ENCODE measurements at places on chromosomes 4 and X.

DNA sequence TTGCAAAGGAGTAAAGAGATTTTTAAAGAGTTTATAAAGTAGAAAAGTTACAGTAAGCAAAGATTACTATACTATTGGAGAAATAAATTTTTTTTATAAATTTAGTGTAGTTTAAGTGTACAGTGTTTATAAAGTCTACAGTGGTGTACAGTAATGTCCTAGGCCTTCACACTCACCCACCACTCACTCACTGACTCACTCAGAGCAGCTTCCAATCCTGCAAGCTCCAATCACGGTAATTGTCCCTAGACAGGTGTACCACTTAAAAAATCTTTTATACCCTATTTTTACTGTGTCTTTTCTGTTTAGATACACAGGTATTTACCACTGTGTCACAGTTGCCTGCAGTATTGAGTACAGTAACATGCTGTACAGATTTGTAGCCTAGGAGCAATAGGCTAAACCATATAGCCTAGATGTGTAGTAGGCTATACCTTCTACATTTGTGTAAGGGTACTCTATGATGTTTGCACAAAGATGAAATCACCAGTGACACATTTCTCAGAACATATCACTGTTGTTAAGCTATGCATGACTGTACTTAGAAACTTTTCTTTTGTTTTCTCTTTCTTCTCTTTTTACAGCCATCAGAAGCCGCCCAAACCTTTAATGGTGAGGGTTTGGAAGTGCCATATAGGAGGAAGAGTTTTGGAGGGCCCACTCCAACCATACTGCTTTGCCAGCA is 11.8 kb upstream of the SH3RF1 start:
- no peak for DNase-seq

GRCh38 chrX:153800177-153800722 is 5.8 kb downstream of the SSR4 start:
- DNase-seq: no peak

- no peak for DNase-seq
Observed at GRCh38 chr4:127469542-127469941, 163.2 kb upstream of the INTU start.

GRCh38 chrX:8653956-8654355 is 78.0 kb downstream of the ANOS1 start:
- no peak for DNase-seq

DNA sequence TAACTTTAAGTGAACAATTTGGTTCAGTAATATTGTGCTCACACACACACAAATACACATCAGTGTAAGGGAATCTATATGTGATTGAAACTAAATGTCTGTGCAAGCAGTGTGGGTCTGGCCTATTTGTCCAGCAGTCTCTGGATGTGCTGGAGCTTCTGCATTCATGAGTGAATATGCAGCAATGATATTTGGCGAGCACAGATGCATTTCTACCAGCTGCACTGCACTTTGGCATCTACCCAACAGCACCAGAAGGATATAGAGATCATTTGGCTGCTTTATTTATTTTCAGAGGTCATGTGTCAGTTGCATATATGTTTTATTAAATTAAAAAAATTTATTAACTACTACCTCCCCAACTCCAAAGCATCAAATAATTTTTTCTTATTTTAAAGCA is 613.4 kb upstream of the NR3C2 start:
- no peak for DNase-seq

- no peak for DNase-seq
Observed at GRCh38 chr4:67883458-67883857, 344 bp downstream of the TMPRSS11D start.

- no peak for DNase-seq
Observed at GRCh38 chr4:5822619-5823018, 70.3 kb downstream of the CRMP1 start.

DNA sequence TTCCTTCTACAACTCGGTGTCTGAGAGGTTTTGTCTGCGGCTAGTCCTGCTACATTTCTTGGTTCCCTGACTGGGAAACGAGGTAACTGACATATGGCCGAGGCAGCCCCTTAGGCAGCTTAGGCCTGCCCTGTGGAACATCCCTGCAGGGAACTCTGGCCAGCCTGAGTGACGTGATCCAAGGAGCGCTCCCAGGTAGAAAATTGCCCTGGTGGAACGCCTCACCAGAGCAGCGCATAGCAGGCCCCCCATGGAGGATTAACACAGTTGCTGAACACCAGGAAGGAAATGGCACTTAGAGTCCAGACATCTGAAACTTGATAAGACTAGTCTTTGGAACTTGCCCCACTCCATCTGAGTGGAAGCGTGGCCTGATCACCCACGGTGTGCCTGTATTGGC is 837.4 kb upstream of the NDST4 start:
- no peak for DNase-seq

DNA sequence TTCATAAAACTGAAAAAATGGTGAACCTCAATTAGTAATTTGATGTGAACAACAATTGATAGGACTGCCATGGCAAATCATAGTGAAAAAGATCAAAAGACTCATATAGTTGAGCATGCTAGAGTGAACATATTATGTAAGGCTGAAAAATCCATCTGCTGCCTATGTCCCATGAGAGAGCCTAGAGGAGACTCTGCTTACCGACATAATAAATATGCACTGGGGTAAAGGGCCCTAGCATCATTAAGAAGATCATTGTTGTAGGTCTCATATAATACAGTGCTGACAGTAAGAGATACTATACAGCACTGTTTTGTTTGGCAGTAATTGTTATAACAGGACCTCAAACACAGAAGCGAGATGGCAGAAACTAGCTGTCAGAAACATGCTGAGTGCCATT is 229.0 kb downstream of the PABPC4L start:
- no peak for DNase-seq

- DNase-seq: no peak
Observed at GRCh38 chr4:186131935-186132334, 27.4 kb downstream of the FAM149A start.

- DNase-seq: no peak
Observed at GRCh38 chr4:2363056-2363721, 55.3 kb downstream of the ZFYVE28 start.

GRCh38 chr4:143336781-143337599 is at the start of gene GAB1:
GAB1 (plus strand) TSS chr4:143336876; CDS start chr4:143337189, 313 bp downstream.
- DNase-seq: peak; percentile 9

GRCh38 chr4:74734995-74735394 is 59.3 kb downstream of the BTC start:
- DNase-seq: no peak

- DNase-seq: no peak
Observed at GRCh38 chr4:15015170-15015569, 12.9 kb downstream of the CPEB2 start.

DNA sequence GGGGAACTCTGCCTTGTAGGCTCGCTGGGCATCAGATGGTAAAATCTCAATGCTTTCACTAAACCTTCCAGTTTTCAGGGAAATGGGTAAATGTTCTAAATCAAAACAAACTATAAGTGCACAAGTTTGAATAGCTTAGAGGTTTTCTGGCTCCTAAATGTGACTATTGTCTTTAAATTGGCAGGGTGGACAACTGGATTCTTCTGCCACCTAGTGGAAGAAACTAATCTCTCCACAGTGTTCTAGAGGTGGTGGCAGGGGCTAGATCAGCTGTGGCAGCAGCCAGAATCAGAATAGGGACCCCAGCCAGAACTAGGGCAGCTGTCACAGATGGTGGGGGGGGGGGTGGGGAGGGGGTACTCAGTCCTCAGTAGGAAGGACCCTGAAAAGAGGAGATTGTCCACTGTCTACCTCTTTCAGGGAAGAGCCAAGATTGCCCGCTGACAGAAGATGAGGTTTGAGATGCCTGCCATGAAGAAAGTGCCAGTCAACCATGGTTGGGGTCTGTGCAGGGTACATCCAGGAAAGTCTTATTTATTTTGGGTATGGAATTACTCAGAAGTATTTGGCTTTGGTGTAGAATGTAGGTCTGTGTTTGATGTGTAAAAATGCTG is 201.4 kb downstream of the CCNG2 start:
- no peak for DNase-seq

DNA sequence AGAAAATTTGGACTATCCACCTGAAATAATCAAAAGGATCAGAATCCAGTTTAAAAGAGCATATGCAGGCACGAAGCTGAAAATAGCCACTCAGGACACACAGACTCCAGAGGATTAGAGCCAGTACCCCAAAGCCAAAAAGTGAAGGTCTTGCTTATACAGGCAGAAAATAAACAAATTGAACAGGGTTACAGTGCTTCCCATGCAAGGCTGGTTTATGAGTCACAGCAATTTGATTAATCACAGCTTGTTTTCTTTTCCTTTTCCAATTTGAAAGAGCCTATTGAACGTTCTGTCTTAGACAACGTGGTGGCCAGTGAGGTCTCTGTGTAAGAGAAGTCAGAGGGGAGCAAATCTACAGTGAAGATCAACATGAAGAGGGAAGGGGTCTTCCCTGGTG is 10.2 kb downstream of the HGFAC start:
- DNase-seq: no peak

- no peak for DNase-seq
Observed at GRCh38 chr4:119525005-119525749, 103.4 kb downstream of the PDE5A start.

GRCh38 chr4:106021737-106022410 is 126.6 kb downstream of the NPNT start:
- DNase-seq: no peak

GRCh38 chr4:158624889-158625478 is 46.7 kb downstream of the C4orf46 start:
- no peak for DNase-seq

DNA sequence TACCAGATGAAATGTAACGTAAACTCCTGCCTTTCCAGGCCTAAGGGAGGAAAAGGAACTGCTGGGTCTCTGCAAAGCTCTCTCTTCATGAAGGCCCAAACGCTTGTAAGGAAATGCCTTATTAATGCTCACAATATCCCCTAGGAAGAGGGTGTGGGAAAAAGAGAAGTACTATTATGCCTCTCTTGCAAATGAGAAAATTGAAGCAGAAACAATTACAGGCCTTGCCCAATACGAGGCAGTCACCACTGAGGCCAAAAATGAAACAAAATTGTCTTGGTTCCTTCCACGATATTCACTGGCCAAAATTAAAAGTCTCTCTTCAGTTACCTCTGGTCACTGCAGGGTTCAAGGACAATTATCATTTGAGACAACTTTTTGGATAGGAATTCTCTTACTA is 3.2 kb downstream of the SCARB2 start:
- DNase-seq: no peak

DNA sequence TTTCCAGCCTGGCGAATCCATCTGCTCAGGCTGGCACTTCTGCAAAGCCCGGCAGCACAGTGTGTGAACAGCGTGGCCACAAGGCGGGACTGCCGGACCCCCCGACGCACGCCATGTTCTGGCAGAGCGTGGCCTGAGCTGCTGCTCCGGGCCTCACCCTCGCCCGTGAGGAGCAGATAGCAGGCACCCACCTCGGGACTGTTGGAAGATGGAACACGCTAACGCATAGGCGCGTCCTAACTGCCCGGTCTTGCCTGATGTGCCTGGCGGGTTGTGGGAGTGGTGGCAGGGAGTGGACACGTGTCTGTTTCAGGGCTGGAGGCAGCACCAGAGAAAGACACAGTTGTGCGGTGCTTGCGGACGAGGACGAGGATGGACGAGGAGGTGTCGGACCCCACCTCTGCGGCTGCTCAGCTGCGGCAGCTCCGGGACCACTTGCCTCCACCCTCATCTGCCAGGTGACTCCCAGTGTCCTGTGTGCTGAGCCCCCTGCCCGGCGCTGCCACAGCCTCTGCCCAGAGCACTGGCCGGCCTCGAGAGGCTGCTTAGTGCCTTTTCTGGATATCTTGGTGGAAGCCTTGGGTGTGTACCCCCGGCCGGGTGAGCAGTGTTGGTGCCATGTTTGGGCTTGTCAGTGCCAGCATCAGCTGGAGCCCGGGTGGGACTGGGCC is 28.2 kb downstream of the UVSSA start:
- no peak for DNase-seq

DNA sequence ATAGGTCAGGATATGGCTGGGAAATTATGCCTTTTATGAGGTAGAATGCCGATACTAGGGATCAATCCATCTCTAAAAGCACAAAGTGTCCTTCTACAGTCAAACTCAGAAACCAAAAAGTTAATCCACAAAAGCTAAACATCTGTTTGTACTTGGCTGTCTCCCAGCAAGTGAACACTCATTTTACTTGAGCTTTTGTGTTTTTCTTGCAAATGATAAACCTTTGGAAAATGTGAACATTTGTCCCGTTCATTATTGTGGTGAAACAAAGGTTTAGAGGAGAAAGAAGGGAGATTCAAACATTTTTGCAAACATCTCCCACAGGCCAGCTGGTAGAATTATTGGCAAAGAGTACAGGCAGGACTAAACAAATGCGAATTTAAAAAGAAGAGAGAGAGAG is 300.6 kb upstream of the SPANXN1 start:
- no peak for DNase-seq

- DNase-seq: no peak
Observed at GRCh38 chr4:169484485-169484884, 127.9 kb downstream of the NEK1 start.

DNA sequence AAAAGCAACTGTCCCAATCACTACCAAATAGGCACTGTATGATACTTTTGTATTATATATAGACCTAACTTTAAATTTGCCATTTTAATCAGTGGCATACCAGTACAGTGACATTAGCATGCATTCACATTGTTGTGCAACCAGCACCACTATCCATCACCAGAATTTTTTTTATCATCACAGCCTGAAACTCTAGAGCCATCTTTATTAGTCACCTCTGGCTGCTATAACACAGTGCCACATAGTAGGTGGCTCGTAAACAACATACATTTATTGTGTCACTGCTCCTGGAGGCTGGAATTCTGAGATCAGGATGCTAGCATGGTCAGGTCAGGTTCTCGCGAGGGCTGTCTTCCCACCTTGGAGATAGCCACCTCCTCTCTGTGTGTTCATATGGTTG is 188.4 kb upstream of the GALNT7 start:
- no peak for DNase-seq

- DNase-seq: no peak
Observed at GRCh38 chr4:155426953-155427352, 50.2 kb upstream of the MAP9 start.

DNA sequence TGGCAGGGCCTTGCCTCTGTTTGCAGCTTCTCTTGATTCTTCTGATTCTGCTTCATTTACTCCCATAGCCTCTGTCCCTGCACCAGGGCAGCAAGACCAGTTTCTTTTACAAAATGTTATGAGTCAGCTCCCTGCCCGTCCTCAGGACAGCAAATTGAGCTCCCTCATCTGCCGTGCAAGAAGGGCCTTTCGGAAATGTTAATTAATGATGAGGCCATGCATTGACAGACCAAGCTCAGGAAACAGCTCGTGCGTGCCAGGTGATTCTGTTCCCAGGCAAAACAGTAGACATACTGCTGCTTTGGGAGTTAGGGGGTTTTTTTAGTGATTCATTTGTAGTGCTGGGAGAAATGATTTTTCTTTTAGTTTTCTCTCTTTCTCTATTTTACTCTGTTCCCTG is 231.7 kb downstream of the FBXW7 start:
- no peak for DNase-seq

GRCh38 chr4:37603711-37604110 is 82.5 kb downstream of the RELL1 start:
- DNase-seq: no peak

- DNase-seq: no peak
Observed at GRCh38 chr4:147548256-147548655, 67.4 kb downstream of the EDNRA start.

DNA sequence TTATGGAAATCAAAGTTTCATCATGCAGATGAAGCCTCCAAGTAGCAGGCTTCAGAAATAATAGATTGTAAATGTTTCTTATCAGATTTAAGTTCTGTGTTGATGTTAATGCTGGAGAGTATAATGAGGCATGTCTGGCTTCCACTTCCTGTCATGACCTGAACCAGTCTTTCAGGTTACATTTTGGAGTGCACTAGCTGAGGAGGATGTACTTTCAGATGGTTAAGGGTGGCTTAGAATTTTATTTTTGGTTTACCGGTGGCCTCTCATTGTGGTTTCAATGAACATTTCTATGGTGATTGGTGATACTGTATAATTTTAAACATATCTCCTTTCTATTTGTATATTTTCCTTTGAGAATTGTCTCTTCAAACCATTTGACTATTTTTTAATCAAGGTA is 890.4 kb downstream of the SH3BGRL start:
- no peak for DNase-seq
